ENCODE measurements at places on chromosomes 7 and 10. TPM values are rescaled to one million over a fixed set of nuclear protein-coding genes. Genes with fewer than 3 reads are reported as not detected.

Gene BLNK
- polyA plus RNA-seq: 1.9 TPM

DNA sequence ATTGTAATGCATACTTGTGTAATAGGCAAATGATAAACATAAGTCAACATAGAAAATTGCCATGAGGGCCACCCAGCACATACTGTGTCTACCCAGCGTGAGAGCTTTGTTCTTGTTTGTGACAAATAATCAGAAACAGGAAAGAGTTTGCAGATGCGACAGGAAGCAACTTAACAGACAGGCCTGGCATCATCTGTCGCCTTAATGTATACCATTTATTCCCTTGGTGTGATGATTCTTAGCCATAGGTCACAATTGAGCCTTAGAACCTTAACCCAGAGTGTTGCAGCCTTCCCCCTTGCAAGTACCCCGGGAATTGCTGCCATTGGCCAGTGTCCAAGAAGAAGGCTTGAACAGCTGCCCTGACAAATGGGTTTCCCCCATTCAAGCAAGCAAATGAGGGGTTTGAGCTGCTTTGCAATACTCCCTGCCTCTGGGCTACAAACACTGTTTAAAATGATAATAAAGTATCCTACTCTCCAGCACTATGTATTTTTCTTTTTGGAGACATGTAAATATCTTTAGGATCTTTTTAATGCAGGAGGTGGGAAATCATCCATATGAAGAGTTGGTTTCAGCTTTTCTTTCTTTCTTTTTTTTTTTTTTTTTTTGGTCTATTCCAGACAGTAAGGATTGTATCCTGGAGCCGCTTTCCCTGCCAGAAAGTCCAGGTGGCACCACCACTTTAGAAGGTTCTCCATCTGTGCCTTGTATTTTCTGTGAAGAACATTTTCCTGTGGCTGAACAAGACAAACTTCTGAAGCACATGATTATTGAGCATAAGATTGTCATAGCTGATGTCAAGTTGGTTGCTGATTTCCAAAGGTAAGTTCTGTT lies 80.0 kb downstream of the ZNF277 start:
- H3K4me1 ChIP-seq: no peaks in the 10 kb centered on the region
- H3K4me3 ChIP-seq: no peak overlapping the region
- no peak for DNase-seq
- no peak overlapping the region for H3K27ac ChIP-seq
- H3K27me3 ChIP-seq: no peaks in the 10 kb centered on the region

Gene OR2A5
- polyA plus RNA-seq: not detected

DNA sequence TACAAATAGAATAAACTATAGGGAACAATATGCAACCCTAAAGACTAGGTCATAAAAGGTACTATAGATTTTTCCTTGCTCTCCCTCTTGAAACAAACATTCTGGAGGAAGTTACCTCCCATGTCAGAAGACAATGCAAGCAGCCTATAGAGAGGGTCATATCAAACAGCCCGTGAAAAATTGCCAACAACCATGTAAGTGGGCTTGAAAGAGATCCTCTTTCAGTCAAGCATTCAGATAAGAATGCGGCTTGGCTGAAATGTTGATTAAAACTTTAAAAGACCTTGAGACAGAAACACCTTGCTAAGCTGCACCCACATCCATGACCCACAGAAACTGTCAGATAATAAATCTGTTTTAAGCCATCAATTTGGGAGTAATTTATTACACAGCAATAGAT lies 526.6 kb upstream of the GHITM start:
- no peak overlapping the region for H3K4me3 ChIP-seq
- H3K4me1 ChIP-seq: no peaks in the 10 kb centered on the region
- H3K36me3 ChIP-seq: no peaks in the 10 kb centered on the region
- H3K27ac ChIP-seq: no peak overlapping the region

Gene TMEM196
- not detected for polyA plus RNA-seq

GRCh38 chr10:132400547-132401151 lies 3.6 kb downstream of the PWWP2B start:
- no peak overlapping the region for H3K4me3 ChIP-seq
- H3K36me3 ChIP-seq: peaks cover 10% of the 10 kb centered on the region
- H3K27me3 ChIP-seq: no peaks in the 10 kb centered on the region
- H3K27ac ChIP-seq: peak overlapping the region; percentile 47
- peaks cover 58% of the 10 kb centered on the region for H3K4me1 ChIP-seq

DNA sequence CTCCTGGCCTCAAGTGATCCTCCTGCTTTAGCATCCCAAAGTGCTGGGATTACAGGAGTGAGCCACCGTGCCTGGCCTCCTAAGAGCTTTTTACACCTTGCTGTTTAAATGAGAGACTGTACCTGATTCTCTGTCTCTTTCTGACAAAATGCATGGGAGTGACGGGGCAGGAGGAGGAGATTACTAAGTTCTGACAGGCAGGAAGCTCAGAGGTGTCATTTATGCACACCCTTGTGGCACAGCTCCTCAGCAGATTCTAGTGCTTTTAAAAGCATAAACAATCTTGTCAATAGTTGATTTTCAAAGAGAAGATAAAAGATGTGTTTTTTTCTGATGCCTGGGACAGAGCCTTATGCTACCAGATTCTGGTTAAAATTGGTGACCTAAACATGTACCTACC lies 39.7 kb upstream of the STEAP4 start:
- H3K36me3 ChIP-seq: no peaks in the 10 kb centered on the region
- H3K4me3 ChIP-seq: no peak overlapping the region
- no peak for DNase-seq

DNA sequence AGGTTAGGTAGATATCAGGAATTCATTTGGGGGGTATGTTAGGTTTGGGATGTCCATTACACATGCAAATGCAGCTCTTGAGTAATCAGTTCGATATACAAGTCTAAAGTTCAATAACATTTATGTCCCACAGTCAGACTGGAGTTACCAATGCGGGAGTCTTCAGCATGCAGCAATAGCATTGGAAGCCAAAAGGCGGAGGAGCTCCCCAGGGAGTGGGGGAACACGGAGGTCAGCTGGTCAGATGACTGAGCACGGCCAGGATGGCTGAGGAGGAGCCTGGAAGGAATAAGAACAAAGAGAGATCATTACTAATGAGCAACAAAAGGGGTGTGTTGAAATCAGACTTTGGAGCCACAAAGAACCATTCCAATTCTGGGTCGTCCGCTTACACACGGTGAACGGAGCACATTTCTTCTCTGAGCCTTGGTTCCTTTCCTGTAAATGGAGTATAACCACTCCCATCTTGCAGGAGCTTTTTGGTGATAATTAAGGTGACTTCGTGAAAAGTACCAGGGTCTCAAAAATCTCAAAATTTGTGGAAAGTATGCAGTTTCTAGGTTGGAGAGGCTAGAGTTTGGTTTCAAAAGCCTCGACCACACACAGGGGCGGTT lies 478 bp upstream of the ZNF22 start:
- H3K4me1 ChIP-seq: peaks cover 34% of the 10 kb centered on the region
- peak overlapping the region; percentile 83 for H3K4me3 ChIP-seq

Gene SLK
- 4.4 TPM for polyA plus RNA-seq

Gene SYT15
- polyA plus RNA-seq: not detected

Gene PRSS2
- polyA plus RNA-seq: not detected

DNA sequence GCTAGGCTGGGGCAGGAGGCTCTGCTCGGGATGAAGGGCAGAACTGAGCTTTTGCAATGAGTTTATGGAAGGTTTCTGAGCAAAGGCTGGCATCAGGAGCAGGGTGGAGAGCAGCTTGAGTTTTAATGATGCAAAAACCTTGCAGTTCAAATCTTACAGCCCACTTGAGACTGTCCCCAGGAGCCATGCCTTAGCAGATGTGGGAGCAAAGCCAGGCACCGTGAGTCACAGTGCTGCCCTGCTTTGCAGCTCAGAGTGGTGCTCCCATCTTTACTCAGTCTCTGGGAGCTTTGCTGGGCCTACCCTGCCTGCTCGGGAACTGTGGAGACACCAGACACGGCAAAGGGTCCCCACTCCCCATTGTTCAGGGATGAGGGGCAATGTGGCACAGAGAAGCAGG lies 122.4 kb upstream of the NPS start:
- no peaks in the 10 kb centered on the region for H3K27me3 ChIP-seq
- no peak overlapping the region for H3K4me3 ChIP-seq
- H3K27ac ChIP-seq: no peak overlapping the region
- no peaks in the 10 kb centered on the region for H3K36me3 ChIP-seq
- H3K4me1 ChIP-seq: no peaks in the 10 kb centered on the region

- H3K27me3 ChIP-seq: no peaks in the 10 kb centered on the region
- peak; percentile 28 for DNase-seq
- H3K4me1 ChIP-seq: peaks cover 12% of the 10 kb centered on the region
- peak overlapping the region; percentile 8 for H3K4me3 ChIP-seq
- no peak overlapping the region for H3K27ac ChIP-seq
These were observed 31.2 kb downstream of the ZNF467 start for GRCh38 chr7:149742075-149742701.

GRCh38 chr10:50431791-50432190 lies 180.5 kb upstream of the ASAH2 start:
- H3K4me3 ChIP-seq: no peak overlapping the region
- H3K4me1 ChIP-seq: peaks cover 27% of the 10 kb centered on the region
- H3K36me3 ChIP-seq: no peaks in the 10 kb centered on the region
- no peak for DNase-seq
- no peaks in the 10 kb centered on the region for H3K27me3 ChIP-seq

- H3K4me3 ChIP-seq: no peak overlapping the region
- no peaks in the 10 kb centered on the region for H3K27me3 ChIP-seq
- H3K4me1 ChIP-seq: peaks cover 21% of the 10 kb centered on the region
- H3K27ac ChIP-seq: no peak overlapping the region
- no peaks in the 10 kb centered on the region for H3K36me3 ChIP-seq
These were observed 28.8 kb upstream of the ZNF488 start for GRCh38 chr10:47412869-47413268.

DNA sequence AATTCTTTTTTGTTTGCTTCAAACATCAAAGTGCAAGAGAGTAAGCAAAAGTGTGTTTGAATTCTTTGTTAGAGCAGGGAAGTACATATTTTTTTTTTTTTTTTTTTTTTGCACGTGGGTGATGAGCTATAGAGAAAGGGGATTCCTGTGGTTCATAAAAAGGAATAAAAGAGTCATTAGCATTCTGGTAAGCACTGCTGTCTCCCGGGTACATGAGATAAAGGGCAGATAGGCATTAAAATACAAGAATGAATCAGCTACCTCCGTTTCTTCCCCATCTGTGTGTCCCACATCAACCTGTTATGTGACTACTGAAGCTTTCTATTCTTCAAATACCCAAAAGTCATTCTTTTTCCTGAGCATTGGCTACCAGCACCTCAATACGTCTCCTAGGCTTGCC lies 102.4 kb upstream of the SEMA3D start:
- no peak overlapping the region for H3K27ac ChIP-seq
- no peak overlapping the region for H3K4me3 ChIP-seq
- no peaks in the 10 kb centered on the region for H3K4me1 ChIP-seq
- no peak for DNase-seq

- H3K27me3 ChIP-seq: no peaks in the 10 kb centered on the region
- H3K4me1 ChIP-seq: no peaks in the 10 kb centered on the region
- no peak overlapping the region for H3K4me3 ChIP-seq
These were observed 5.9 kb upstream of the GARIN1A start for GRCh38 chr7:128666200-128666599.

Gene ENTPD7
- polyA plus RNA-seq: 2.9 TPM

DNA sequence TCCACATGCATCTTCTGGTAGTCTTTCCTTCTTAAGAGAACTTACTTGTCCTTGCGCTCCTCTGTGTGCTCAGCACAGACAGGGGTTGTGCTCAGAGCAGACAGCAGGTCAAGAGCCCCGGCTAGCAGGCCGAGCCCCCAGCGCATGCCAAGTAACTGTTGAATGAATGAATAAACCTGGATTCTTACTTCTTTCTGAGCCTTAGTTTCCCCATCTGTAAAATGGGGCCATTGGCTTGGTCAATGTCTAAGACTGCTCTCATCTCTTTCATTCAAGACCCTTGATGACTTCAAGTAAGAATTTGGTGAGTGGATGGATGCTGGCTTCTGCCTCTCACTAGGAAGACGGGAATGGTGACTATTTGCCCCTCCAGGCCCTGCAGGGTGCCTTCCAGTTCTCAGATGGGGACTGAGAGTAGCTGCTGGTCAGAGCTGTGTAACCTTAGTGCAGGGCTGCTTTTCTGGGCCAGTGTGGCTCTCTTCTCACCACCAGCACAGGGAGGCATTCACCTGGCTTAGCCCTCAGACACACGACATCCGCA lies 78.1 kb downstream of the CDH23 start:
- no peaks in the 10 kb centered on the region for H3K36me3 ChIP-seq
- no peak overlapping the region for H3K4me3 ChIP-seq
- H3K27me3 ChIP-seq: no peaks in the 10 kb centered on the region
- H3K27ac ChIP-seq: peak overlapping the region; percentile 68
- no peak for DNase-seq
- H3K4me1 ChIP-seq: peaks cover 34% of the 10 kb centered on the region

Gene SLC25A40
- polyA plus RNA-seq: 23.5 TPM

- peak; percentile 6 for DNase-seq
- peaks cover 37% of the 10 kb centered on the region for H3K4me1 ChIP-seq
- no peaks in the 10 kb centered on the region for H3K27me3 ChIP-seq
- no peaks in the 10 kb centered on the region for H3K36me3 ChIP-seq
These were observed 25.0 kb upstream of the C1GALT1 start for GRCh38 chr7:7157177-7157886.

Gene ZNF853
- polyA plus RNA-seq: not detected

Gene WEE2
- not detected for polyA plus RNA-seq

DNA sequence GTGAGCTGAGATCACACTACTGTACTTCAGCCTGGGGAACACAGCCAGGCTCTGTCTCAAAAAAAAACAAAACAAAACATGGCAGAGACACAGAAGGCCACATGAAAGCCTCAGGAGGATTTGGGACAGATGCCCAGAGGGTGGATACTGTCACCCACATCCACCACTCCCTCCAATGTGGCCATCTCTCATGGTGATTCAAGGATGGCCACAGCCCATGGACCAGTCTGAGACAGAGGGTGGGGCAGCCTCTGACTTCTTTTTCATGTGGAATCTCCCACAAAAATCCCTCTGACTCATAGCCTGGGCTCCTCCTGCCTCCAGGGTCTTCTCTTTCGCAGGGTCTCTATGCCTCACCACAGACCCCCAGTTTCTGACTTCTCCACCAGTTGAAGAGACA lies 59.0 kb upstream of the GTF2I start:
- H3K4me1 ChIP-seq: no peaks in the 10 kb centered on the region
- no peaks in the 10 kb centered on the region for H3K36me3 ChIP-seq
- peak; percentile 41 for DNase-seq
- no peak overlapping the region for H3K27ac ChIP-seq
- no peak overlapping the region for H3K4me3 ChIP-seq

GRCh38 chr7:3037259-3037658 lies 6.4 kb downstream of the CARD11 start:
- peaks cover 3% of the 10 kb centered on the region for H3K27me3 ChIP-seq
- H3K36me3 ChIP-seq: no peaks in the 10 kb centered on the region
- H3K4me1 ChIP-seq: no peaks in the 10 kb centered on the region
- H3K4me3 ChIP-seq: no peak overlapping the region

Measured in CD14-positive monocyte (primary cell).